Stimulated activated CD4-positive, alpha-beta T cell treated with anti-CD3 and anti-CD28 coated beads, Interleukin-4, amount 100 ng/mL, for 4 hours (primary cell): ENCODE measurements at places on chromosomes 12 and 14.

- no peak for DNase-seq
Observed at GRCh38 chr12:131751335-131751734, 40.4 kb downstream of the SFSWAP start.

DNA sequence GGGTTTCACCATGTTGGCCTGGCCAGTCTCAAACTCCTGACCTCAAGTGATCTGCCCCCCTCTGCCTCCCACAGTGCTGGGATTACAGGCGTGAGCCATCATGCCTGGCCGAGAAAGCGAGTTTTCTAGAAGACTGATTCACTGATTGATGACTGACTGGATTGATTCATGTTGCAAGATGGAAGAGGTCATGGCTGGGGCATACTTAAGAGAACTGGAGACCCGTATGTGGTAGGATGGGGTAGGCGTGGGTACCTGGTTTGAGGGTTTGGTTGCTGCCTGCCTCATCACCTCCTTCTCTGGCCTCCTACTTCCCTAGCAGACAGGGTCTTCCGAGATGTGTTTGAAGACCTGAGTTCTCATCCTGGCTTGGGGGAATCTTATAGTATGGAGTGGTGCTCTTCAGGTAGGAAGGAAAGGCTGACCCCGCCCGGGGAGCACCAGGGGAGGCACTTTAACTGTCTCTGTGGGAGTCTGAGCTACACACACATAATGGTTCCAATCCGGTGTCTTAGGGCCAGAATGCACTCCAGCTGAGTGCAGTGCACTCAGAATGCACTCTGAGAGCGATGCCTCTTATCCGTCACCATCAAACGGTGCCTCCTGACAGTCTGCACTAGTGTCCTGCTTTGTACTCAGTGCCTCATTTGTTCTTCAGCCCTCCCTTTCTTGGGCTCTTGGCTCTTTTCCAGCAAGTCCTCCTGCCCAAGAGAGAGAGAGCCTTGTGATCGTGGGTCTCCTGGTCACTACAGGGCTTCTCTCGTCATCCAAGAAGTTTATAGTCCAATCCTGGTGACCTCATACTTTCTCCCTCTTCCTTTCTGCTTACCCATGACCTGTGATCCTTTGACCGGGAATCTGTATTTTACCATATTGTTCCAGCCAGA lies 19.7 kb downstream of the PLEKHG3 start:
- DNase-seq, result no peak

GRCh38 chr14:102827716-102828115 lies 50.5 kb downstream of the TRAF3 start:
- no peak for DNase-seq

- DNase-seq, result no peak
Observed at GRCh38 chr14:77613201-77613600, 3.2 kb downstream of the SPTLC2 start.

GRCh38 chr14:34678306-34678705 lies 36.1 kb downstream of the CFL2 start:
- DNase-seq, result no peak
